ENCODE measurements at places on chromosomes 1 and 21.
A peak's percentile ranks its signal among the peaks of the same experiment; 100 is the strongest.

DNA sequence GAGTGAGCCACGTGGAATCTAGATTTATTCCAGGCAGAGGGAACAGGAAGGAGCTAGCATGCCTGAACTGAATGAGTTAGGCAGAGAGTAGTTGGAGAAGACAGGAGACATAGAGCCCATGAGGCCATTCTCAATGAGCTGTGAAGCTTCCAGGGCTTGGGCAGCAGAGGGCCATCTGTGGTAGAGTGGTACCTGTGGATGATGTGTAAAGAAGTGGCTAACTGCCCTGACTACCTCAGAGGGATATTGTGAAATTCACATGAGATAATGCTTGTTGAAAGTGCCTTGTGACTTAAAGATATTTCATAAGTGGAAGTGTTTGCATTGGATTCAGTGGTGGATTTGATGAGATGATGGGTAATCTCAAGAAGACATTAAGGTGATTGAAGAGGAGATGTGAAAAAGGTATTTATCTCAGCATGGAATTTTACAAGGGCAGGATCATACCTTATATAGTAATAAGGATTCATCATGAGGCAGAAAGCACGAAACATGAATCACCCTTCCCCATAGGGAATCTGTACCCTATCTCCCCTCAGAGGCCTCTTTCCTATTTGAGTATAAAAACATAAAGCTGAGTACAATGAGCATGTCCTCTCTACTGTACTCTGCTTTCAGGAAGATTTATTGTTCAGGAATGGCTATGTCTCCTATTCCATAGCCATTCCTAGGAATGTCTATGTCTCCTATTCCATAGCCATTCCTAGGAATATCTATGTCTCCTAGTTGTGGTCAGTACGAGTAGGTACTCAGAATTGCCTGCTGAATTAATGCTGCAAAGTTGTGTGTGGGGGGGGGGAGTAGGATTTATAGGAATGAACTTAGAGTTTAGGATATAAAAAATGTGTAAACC, 146.8 kb downstream of the PAPPA2 start:
- no peak for DNase-seq

DNA sequence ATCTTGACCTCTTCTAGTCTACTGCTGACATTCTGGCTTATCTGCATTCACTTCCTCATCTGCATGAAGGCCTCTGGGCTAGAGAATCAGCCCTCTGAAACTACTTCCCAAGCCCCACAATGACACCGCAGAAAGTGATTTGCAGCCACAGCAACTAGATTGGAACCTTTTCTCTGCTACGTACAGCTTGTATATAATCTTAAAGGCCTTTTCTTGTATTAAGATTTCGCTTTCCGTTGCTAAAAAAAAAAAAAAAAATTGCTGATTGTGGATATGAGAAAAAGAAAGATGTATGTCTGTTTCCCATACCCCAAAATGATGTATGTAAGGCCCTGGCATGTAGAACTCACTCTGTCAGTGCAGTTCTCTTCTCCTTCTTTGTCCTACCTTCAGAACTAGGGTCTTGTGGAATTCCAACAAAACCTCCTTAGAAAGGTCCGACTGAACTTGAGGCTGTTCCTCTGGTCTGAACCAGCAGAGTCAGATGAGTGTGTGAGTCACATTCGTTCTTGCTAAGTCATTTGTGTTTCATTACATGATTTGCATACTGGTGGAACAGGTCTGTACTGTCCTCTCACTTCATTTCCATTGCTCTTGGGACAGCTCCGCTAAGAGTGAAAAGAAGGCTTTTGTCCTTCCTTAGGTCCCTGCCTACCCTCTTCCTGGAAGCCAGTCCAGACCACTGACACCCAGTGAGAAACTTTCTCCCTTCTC, 62.7 kb downstream of the PLPP3 start:
- peak; percentile 59 for DNase-seq

GRCh38 chr1:39214998-39215873, 10.7 kb downstream of the MACF1 start:
- DNase-seq: no peak

- DNase-seq: no peak
Measured at GRCh38 chr1:48688102-48688760, 88.5 kb downstream of the BEND5 start.

DNA sequence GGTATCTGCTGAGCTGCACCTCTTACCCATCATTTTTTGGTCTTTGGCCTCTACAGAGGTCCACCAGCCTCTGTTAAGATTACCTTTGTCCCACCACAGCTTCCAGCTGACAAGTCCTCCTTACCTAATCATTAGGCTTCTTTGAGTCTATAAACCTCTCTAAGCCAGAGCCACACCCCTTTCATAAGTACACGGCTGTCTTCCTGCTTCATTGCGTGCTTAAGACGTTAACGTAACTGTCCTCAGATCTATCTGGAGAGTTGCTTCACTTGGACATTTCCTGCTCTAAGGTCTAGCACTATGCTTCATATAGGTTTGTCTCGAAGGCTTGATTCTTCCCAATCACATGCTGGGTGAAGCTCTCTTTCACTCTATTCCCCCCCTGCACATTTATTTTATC, 71.0 kb upstream of the CACHD1 start:
- DNase-seq: no peak
